ENCODE measurements at places on chromosomes 11 and 22.
A peak's percentile ranks its signal among the peaks of the same experiment; 100 is the strongest.

DNA sequence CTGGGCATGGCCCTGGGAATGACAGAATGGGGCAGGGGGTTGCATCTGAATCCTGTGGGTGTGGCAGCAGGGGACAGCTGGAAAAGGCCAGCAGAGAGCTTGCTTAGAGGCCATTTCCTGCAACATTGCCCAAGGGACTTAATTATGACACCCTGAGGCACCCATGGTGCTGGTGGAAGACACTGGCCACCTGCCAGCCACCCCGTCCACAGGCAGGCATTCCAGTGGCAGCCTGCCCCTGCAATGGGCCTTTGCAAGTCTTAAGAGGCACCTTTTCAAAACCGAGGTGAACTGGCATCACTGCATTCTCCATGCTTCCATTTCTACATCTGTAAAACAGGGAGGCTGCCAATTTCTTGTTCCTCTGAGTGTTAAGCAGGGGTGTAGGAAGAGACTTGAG, 21.6 kb upstream of the SUSD2 start:
- no peak for DNase-seq

GRCh38 chr11:36594316-36594989, at the start of gene IFTAP:
IFTAP (plus strand) TSS chr11:36594502; CDS start chr11:36610104, 15,602 bp downstream.
- peak; percentile 93 for DNase-seq

GRCh38 chr11:21385669-21386440, 716.5 kb downstream of the NELL1 start:
- DNase-seq, result no peak

DNA sequence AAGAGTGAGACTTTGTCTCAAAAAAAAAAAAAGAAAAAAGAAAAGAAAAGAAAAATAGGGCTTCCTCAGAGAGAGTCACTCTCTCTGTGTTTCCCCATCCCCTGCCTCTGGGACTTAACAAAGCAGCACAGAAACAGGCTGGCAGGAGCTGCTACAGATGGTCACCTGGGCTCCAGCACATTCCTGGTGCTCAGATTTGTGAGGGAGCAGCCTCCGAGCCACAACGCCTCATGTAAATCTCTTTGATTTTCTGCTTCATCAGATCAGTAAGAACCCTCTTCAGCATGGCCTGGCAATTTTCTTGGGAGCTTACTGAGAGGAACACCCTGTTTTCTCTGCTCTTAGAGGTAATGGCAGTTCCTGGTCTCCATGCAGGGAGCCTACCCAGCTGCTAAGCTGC, 15.2 kb upstream of the LDHA start:
- no peak for DNase-seq

GRCh38 chr11:19903620-19904069, 191.0 kb downstream of the NAV2 start:
- peak; percentile 71 for DNase-seq

GRCh38 chr11:76892306-76892705, 31.6 kb downstream of the ACER3 start:
- no peak for DNase-seq

Data from retina (tissue), 1 donor.